ENCODE measurements at places on chromosomes 6 and 20.
A peak's percentile ranks its signal among the peaks of the same experiment; 100 is the strongest.

- DNase-seq, result no peak
These were observed 22.2 kb downstream of the HIVEP1 start for GRCh38 chr6:12034349-12034748.

GRCh38 chr6:11374036-11375010, 141.9 kb upstream of the NEDD9 start:
- no peak for DNase-seq

DNA sequence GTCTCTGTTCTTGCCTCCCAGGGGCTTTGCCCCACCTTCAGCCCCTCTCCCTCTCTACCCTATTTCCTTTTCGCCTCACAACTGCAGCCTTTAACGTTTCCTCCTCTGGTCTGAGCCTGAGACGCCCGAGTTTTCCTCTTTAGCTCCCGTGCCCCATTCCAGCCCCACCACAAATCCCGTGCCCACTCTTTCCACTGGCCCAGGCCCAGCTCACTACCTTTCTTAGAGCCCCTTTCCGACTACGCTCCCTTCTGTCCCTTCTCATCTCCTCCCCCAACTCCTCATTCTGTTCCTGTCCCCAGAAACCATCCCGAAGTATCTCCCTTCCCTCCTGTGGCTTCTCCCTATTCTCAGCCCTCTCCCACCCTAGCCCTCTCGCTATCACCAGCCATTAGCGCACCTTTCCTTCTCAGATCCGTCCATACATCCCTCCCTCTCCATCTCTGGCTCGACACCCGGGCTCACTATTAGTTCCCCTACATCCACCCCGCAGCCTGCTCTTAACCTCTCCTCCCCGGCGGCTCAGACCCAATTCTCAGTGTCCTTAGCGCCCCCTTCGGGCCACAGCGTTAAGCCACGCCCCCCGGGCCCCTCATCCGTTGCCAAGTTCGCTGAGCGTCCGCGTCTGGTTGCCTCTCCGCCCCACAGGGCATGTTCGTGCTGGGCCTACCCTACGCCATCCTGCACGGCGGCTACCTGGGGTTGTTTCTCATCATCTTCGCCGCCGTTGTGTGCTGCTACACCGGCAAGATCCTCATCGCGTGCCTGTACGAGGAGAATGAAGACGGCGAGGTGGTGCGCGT, 2.7 kb downstream of the SLC32A1 start:
- DNase-seq, result no peak

- no peak for DNase-seq
These were observed 214.8 kb downstream of the ZDHHC14 start for GRCh38 chr6:157595768-157596167.

GRCh38 chr20:49914310-49915117, 815 bp downstream of the SPATA2 start:
- no peak for DNase-seq

DNA sequence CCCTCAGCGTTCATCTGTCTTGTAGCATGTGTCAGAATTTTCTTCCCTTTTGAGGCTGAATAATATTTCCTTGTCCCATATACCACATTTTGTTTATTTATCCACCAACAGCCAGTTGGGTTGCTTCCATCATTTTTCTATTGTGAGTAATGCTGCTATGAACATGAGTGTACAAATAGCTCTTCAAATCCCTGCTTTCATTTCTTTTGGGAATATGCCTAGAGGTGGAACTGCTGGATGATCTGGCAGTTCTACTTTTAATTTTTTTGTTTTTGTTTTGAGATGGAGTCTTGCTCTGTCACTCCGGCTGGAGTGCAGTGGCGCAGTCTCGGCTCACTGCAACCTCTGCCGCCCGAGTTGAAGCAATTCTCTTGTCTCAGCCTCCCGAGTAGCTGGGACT, 64.7 kb downstream of the SASH1 start:
- DNase-seq, result peak; percentile 36

DNA sequence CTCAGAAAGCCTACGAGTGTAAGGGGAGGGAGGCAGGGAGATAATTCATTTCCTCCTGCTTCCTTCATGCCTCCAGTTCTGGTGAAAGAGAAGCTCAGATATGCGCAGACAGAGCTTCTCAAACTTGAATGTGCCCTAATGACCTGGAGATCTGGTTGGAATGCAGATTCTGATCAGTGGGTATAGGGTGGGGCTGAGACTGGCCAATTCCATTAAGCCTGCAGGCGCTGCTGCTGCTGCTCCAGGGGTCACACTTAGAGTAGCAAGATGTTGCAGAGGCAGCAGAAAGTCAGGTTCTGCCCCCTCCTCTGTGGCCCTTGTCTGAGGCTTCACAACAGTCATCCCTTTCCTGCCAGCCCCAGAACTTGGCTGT, 161.0 kb downstream of the DHX35 start:
- DNase-seq, result no peak

- no peak for DNase-seq
These were observed 36.9 kb upstream of the CCDC28A start for GRCh38 chr6:138736640-138737039.

DNA sequence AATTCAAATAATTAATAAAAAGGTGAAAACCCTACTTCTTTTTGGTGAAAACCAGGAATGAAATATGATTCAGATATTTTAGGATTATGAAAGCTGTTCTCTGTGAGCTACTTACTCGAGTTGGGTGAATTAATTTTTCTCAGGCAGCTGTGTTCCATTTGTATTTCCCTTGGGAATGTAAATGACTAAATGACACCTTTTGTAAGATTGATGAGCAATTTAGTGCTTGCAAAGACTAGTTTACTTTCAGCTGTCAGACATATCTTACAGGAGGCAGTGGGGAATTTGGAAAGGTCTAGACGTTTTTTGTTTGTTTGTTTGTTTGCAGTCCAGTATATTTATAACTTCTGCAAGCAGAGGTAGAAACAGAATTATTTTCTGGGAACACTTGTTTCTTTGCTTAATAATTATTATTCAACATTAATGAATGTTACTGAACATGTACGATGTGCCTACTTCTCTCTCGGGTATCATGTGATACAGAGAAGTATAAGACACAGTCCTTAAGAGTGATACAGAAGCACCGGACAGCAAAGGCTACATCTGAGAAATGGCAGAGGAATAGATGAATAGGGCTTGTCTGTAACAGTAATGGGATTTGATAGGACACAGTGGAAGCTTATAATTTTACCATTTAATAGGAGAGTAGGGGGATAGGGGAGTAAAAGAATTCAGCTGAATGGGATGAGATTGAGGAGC, 91.3 kb downstream of the AKAP7 start:
- no peak for DNase-seq

- no peak for DNase-seq
These were observed 225.4 kb downstream of the PRL start for GRCh38 chr6:22071270-22072041.

DNA sequence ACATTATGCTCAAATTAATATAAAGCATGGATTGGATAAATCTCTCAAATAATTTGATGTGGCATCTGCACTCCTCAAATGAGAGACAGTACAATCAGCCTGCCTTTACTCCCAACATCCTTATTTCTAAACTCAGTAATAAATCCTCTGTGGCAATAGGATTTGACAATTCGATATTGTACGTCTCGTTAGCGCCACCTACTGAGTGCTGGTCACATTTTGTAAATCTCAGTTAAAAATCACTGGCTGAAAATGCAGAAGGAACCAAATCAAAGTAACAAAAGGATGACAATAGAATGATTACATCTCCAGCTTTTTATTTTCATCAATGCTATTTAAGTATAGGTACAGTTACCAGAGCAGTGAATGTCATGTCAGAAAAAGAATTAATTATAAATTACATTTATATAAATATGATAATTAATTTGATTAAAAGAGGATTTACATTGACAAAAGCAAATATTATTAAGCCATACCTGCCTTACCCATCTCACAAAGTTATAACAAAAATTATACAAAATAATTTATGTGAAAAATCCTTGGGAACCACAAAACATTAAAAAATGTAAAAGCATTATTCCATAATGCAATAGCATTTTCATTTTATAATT, 20.2 kb upstream of the GJE1 start:
- DNase-seq, result peak; percentile 20

GRCh38 chr20:52342913-52343312, 151.3 kb upstream of the ZFP64 start:
- no peak for DNase-seq

DNA sequence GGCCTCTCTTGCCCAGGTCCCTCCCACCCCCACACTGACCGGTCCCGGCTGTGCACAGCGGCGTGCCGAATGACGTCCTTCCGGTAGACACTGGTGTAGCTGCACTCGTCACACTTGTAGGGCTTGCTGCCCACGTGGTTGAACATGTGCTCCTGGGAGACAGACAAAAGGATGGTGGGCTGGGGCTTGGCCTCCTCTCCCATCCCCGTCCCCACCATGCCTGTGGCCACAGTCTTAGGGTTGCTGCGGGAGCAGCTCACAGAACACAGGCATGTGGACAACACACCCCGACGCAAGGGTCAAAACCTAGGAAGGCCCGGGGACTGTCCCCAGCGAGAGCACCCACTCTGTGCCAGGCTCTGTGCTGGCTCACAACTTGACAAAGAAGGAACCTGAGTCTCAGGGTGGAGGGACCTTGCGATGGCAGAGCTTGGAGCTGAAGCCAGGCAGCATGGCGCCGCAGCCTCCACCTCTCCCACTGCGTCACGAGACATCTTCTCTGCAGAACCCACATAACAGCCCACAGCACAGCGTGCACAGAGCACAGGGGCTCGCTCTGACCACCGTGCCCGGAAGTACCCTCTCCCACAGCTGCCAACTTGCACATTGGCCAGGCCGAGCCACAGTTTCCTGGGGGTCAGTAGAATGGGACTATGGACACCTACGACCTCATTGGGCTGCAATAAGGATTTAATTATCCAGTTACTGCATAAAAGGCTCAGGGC, 9.8 kb downstream of the ZNF335 start:
- DNase-seq, result no peak

Data from T1000 (cell line).